GM19239 (cell line): ENCODE measurements at places on chromosomes 13 and 19.

- DNase-seq: no peak
These were observed 9.0 kb downstream of the FPR3 start for GRCh38 chr19:51803967-51804366.

- no peak for DNase-seq
These were observed 1.6 kb downstream of the GRIK5 start for GRCh38 chr19:42068361-42068755.

DNA sequence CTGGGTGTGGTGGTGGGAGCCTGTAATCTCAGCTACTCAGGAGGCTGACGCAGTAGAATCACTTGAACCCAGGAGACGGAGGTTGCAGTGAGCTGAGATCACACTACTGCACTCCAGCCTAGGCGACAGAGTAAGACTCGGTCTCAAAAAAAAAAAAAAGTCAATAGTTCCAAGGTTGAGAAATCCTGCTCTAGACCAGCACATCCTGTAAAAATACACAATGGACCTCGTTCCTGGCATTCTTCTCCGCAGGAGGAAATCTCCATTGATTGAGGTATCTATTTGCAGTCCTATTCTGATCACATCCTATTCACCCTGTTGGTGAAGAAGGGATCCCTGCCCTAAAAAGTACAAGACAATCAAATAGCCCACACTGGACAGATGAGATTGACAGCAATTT lies 15.2 kb downstream of the ZFP14 start:
- no peak for DNase-seq

DNA sequence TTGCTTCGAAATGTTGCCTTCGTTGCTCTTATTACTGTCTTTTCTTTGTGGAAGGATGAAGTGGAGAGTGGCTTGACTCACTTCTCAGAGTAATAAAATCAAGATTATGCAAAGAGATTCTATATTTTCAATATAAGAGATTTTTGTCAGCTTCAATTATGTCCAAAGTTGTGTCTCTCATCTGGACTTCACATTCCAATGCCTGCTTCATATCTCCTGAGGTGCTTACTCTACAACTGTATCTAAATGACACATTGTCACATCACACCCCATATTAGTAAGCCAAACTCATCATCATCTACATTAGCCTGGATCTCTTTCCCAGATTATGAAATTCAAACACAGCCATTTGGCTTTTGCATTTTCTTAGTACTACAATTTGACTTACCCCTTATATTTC lies 409.4 kb downstream of the DACH1 start:
- DNase-seq: no peak

DNA sequence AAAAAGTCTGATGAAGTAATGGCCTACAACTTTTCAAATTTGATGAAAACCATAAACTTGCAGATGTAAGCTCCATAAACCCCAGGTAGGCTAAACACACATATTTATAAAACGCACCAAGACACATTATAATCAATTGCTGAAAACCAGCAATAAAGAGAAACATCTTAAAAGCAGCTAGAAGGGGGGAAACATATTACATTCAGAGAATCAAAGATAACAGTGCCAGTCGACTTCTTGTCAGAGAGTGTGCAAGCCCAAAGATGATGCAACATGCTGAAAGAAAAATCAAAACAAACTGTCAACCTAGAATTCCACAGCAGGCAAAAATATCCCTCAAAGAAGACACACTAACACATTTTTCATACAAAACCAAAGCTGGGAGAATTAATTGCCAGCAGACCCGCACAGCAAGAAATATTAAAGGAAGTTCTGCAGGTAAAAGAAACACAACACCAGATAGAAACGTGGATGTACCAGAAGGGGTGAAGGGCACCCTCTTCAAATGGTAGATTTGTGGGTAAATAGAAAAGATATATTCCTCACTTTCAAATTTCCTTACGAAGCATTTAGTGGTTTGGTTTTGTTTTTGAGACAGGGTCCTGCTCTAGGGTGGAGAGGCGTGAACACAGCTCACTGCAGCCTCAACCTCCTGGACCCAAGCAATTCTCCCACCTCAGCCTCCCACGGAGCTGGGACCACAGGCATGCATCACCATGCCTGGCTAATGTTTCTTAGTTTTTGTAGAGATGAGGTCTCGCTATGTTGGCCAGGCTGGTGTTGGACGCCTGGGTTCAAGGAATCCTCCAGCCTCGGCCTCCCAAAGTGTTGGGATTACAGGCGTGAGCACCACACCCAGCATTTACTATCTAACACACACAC lies 16.5 kb upstream of the ATP1A3 start:
- no peak for DNase-seq

- no peak for DNase-seq
These were observed 338.4 kb downstream of the FOXO1 start for GRCh38 chr13:40328091-40328490.

GRCh38 chr13:49549289-49549688 lies 36.1 kb downstream of the RCBTB1 start:
- no peak for DNase-seq

DNA sequence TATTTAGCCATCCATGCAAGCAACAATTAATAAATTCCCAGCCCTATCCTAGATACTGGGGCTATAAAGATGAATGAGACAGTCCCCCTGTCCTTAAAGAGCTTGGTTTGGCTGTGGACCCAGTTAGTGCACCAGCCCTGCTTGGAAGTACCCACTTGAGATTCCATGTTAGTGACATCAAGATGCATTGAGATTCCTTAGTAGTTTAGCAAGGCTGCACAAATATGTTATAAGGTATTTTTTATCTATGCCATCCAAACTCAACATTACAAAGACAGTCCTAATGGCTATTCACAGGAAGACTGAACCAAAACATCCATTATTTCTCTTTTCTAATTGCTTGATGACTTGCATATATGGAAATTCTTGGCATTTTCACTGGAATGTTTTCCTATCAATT lies 48.8 kb upstream of the RAP2A start:
- DNase-seq: no peak

- no peak for DNase-seq
These were observed 10.0 kb upstream of the FFAR2 start for GRCh38 chr19:35438096-35438495.

- no peak for DNase-seq
These were observed 13.5 kb downstream of the PLPP2 start for GRCh38 chr19:277581-278165.

GRCh38 chr13:25876247-25876646 lies 175.6 kb downstream of the SHISA2 start:
- no peak for DNase-seq
